ENCODE measurements at places on chromosomes 6 and 20.

GRCh38 chr6:166097914-166098522 lies 69.6 kb downstream of the TBXT start:
- peak; percentile 32 for DNase-seq

- DNase-seq, result no peak
These were observed 238.1 kb upstream of the TAB2 start for GRCh38 chr6:149079456-149079855.

DNA sequence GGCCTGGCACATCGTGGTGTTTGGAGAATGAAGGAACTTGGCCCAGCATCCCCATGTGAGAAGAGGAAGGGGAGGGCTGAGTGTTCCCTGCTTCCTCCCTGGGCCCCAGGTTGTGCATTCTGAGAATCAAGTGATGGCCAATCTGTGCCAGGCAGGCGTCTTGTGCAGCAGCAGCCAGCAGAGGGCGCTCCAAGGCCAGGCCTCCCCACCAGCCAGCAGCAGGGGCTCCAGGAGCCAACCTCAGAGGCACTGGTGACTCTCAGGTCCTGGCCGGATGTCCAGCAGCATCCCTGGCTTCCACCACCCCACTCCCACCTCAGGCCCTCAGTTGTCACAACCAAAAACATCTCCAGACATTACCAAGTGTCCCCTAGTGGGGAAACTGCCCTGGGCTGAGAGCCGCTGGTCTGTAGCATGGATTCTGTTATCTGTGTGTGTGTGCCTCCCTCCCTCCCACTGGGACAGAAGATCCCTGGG lies 192.0 kb downstream of the PREX1 start:
- DNase-seq, result peak; percentile 56

GRCh38 chr20:2293486-2293885 lies 2.3 kb upstream of the TGM3 start:
- DNase-seq, result no peak

DNA sequence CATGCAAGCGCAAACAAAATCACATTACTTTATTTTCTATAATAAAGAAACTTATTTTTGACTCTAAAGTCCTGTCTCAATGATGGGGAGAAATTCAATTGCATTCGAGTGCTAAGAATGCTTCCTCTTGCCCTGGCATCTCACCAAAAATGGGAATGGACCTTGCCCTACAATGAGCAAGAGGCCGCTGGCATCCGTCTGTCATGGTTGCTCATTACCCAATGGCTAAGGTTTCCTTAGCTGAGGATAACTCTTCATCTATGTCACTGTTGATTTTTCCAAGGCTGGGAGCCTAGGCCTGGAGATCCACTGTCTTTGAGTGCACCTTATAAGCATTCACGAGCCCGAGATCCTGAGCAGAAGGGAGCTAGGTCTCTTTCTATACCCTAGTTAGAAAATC lies 471.3 kb upstream of the NRSN1 start:
- no peak for DNase-seq

DNA sequence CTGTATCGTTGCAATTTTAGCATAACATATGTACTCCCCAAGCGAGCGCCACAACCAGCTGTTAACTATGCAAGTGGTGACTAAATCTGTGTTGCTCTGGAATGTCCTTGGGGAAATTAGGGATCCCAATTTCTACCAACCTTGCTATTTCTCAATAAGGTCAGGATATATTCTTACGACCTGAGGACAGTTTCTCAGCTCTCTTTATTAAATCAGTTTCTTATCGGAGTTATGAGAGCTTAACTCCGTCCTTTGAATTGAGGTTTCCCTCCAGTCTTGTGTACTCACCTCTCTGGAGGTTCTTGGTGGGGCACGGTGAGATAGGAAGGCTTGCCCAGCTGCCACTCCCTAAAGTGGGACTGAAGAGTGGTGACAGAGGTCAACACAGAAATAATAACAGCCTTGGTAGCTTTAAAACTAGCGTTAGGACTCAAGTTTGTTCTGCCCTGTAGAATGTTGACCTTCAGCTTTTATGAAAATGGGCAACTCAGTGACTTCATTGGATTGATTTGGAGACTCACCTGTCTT lies 694 bp downstream of the MRPS18B start:
- DNase-seq, result no peak

Measured in stimulated activated CD4-positive, alpha-beta T cell treated with anti-CD3 and anti-CD28 coated beads, Interleukin-15, amount 100 ng/mL, for 48 hours (primary cell).